NCI-H526 (cell line): ENCODE measurements at places on chromosomes 16 and 17.

DNA sequence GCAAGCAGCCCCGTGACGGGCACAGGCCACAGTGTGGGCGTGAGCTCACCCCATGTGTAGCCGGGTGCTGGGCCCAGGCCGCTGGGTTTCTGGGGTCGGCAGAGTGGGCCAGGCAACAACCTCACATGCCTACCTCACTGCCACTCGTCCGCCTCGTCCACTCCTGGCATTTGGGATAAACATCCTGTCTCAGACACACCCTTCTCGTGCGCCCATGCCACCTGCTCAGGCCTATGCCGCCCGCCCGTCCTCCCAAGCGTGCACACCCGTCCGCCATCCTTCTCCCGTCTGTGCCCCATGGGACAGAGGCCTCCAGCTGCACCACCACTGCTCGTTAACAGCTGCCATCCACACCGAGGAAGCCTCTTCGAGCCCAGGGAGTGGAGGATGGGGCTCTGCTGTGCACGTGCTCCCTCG is 64.3 kb downstream of the KLHDC4 start:
- DNase-seq: no peak

DNA sequence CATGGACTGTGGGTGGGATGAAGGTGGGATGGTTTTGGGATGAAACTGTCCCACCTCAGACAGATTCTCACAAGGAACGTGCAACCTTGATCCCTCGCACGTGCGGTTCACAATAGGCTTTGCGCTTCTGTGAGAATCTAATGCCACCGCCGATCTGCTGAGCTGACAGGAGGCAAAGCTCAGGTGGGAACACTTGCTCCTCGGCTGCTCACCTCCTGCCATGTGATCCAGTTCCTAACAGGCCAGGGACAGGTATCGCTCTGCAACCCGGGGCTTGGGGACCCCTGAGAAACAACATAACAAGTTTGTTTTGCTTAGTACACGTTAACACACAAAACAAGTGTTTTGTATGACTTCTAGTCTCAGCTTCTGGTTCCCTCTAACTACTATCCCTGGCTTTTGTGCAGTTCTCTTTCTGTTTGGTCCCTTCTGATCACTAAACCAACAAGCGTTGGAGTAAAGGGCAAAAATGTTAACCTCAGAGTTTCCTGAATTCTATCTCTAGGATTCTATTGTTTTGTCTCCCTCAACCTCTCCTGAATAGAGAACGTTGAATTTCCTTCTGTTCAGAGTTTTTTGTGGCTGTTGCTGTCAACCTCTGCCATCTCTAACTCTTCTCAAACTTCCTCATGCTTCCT is 7.8 kb upstream of the KRTAP3-1 start:
- no peak for DNase-seq

DNA sequence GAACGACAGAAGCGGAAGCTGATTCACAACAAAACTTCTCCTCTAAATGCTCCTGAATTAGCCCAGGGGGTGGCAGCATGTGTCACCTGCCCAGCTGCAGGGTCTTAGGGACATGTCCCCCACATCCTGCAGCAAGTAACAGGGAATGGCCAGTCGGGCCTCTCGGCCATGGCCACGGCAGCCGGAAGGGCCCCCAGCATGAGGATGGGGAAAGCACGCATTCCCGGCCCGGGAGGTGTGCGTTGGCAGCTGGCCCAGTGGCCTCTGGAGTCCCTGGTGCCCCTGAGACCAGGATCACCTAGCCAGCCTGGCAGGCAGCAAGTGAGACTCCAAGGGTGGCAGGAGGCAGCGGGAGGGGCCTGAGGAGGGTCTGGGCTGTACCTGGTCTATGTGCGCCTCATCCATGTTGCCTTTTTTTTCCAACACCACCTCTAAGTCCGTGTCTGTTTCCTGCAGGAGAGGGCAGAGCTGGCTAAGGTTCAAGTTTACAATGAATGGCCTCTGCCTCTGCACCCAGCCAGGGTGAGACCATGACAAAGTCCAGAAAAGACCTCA is 7.0 kb downstream of the KNOP1 start:
- no peak for DNase-seq

DNA sequence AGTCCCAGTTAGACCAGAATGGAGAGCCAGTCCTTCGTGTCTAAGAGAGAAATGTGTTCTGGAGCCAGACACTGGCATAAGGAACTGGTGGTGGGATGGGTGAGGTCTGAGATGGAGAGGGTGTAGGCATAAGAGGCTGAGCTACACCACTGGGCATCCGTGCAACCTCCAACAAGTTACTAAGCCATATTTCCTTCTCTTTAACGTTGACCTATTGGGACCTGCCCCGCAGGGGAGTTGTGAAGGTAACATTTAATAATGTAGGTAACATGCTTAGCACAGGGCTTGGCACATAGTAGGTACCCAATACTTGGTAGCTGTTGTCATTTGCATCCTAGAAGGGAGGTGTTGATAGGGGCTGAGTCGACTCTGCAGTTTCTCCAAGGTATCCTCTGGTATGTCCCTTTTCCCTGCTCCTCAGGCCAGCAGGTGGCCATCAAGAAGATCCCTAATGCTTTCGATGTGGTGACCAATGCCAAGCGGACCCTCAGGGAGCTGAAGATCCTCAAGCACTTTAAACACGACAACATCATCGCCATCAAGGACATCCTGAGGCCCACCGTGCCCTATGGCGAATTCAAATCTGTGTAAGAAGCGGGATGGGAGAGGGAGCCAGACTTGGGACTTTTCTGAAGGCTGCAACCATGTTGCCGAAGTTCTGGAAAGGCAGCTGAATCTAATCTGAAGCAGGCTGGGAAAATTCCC is 1.2 kb downstream of the MAPK7 start:
- no peak for DNase-seq

DNA sequence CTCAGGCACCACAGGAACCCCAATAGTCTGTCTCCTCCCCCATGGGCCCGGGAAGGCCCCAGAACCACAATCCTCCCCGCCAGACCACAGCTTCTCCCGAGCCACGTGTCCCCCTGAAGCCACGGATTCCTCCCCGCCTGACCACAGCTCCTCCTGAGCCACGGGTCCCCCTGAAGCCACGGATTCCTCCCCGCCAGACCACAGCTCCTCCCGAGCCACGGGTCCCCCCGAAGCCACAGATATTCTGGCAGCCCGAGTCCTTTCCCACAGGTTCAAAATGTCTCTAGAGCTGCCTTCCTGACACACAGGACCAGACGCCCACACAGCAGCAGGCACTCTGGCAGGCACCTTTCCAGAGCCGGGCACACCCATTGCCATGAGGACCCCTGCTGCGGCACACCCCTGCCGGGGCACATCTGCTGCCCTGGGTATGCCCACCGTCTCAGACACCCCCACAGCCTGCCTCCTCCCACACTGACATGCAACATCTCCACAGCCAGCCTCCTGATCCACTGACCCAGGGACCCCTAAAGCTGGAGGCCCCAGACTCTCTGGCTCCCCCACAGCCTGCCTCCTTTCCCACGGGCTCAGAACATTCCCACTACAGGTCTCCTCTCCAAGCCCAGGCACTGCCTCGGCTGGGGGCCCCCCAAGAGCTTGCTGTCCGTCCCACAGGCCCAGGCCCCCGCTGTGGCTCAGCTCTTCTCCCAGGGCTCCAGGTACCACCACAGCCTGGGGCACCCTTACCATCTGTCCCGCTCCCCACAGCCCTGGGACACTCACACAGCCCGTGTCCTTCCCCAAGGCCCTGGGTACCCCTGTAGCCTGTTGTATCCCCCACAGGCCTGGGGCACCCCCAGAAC is 2.2 kb downstream of the KIAA0753 start:
- DNase-seq: no peak

DNA sequence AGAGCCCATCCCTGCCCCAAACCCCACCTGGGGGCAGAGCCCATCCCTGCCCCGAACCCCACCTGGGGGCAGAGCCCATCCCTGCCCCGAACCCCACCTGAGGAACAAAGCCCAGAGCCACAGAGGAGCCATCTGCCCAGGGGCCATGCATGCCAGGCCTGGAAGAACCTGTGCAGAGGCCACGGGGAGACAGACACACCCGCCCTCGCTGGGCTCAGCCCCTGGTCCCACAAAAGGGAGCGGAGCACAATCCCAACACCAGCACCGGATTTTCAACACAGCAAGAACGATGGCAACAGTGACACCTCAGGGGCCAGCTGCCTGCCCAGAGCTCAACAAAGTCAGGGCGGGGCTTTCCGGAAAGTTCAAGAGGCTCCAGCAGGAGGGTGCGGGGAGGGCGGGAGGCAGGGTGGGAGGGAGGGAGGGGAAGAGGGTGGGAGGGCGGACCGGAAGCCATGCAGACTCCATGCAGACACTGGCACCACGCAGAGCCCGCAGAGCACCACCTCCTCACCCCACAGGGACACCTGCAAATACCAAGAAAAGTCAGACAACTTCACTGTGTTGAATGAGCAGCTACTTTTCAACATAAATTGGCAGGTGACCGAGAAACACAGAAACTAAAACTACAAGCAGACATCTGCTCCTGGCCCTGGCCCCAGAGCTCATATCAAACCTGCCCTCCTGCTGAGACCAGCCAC is 27.9 kb upstream of the C16orf95 start:
- no peak for DNase-seq

DNA sequence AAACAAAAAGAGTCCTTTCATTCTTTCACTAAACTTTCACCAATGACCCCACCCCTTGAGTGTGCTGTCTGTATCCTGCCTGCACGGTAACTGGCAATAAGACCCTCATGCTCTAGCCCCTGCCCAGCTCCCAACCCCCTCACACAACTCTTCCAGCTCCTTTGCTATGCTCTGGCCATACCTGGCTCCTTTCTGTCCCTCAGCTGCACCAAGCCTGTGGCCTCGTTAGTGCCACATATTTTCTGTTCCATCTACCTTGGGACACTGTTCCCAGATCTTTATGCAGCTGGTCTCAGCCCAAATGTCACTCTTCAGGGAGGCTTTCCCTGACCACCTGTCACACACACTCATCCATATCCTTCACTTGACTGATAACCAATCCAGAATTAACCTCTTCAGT is 47.3 kb downstream of the C16orf82 start:
- no peak for DNase-seq

DNA sequence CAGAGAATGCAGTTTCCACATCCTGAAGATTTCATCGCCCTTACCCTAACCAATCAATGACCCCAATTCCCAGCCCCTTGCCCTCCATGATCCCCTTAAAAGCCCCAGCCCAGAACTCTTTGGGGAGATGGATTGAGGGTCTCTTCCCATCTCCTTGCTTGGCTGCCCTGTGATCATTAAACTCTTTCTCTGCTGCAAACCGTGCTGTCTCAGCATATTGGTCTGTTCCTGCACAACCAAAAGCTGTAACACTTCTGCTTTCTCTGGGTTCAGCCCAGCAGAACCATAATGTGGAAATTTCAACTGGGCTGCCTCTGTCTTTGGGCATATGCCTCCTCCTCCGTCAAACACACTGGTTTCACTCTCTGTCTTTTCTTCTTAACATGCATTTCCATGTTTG is 67.0 kb upstream of the NLRP1 start:
- no peak for DNase-seq

DNA sequence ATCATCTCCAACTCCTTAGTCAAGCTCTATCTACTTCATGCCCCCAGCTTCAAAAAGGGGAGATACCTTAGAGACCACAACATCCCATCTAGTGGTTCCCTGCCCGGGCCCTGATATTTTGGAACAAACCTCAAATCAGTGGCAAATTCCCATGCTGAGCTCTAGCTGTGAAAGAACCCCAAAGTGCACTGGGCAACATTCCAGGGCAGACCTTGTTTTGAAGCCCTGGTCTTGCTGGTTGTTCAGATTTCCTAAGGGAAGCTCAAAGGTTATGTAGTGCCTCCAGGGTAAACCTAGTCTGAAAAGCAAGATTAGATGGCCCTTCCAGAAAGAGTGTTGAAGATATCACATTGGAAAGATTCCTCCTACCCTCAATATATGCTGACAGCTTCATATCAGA is 16.3 kb downstream of the FAM117A start:
- no peak for DNase-seq

GRCh38 chr16:89166696-89167424 is 4.7 kb upstream of the CDH15 start:
- DNase-seq: no peak
